ENCODE measurements at places on chromosomes 3 and 15.
A peak's percentile ranks its signal among the peaks of the same experiment; 100 is the strongest.

DNA sequence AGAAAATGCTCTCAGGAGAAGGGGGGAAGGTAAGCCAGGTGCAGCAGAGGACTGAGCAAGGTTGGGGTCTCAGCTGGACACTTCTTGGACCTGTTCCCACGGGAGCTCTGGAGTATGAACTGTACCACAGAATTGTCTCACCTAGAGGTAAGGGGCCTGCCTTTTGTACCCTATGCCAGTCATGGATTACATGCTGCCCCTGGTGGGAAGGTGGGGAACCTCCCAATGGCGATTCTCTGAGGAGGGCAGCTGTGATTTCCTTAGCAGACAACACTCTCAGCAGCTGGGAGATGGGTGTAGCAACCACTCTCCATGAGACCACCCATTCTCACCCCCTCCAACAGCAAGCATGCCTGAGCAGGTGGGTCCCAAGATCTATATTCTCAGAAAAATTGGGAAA, 329.4 kb upstream of the CTNNB1 start:
- DNase-seq, result no peak

GRCh38 chr3:60220768-60221167, 1030.5 kb downstream of the FHIT start:
- DNase-seq, result no peak

GRCh38 chr3:105436687-105437086, 70.0 kb downstream of the ALCAM start:
- no peak for DNase-seq

- no peak for DNase-seq
Observed at GRCh38 chr3:69320871-69321271, 65.0 kb downstream of the FRMD4B start.

DNA sequence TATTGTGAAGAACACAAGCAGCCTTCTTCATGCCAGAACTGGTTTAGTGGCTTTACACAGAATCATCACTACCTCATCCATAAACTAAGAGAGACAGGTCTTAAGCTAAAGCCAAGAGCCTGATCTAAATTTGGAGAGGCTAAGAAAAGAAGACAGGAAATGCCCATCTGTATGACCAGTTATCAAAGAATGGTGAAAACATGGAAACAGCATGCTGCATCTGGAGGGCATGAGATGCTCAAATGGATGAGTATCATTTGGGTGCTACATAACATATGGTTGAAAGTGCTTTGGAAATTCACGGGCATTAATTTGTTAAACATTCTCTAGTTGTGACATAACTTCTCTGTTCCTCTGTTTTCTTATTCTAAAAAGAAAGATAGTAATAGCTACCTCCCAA, 112.5 kb downstream of the CPNE4 start:
- DNase-seq, result no peak

- no peak for DNase-seq
Observed at GRCh38 chr3:18153571-18154173, 271.5 kb downstream of the SATB1 start.

- DNase-seq, result no peak
Observed at GRCh38 chr3:150703299-150703755, 393 bp downstream of the ERICH6 start.

- no peak for DNase-seq
Observed at GRCh38 chr3:139281096-139281495, 62.7 kb upstream of the MRPS22 start.

DNA sequence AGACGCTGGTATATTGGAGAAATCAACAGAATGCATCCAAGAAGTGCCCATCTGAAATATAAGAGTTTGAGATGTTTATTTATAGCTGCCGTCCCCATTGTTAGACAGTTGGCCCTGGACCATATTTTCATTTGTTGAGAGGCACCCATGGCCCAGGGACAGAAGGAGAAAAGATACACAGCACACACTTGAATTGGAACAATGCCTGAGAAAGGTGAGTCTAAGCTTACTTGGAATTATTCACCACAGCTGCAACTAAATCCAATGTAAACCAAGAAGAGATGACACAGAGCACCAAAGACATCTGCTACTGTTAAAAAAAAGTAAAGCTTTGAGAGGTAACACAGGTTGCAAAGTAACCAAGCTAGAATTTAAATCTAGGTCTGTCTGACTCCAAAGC, 525.5 kb upstream of the NAALADL2 start:
- no peak for DNase-seq

DNA sequence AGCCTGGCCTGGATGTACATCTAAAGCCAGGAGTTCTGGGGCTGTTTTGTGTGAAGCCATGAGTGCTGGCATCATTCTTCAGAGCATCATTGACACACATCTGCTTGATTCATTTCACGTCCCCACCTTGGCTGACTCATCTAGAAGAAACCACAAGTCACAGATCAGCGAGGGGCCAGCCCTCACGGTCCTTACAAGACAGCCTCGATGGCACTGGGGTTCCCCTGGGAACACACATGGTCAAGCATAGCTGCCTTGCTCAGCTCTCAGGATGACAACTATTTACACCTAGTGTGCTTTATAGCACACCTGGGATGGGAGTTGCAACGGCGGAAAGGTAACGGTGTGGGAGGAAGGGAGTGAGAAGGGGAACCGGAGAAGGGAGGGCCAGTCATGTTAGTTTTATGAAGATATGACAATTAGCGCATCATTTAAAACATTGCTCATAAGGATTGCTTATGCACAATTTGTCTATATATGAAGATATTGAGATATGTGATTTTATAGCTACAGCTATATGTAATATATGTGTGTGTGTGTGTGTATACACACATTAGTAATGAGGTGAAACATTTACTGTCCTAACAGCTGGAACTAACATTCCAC, 227.1 kb downstream of the RPLP1 start:
- DNase-seq, result no peak

GRCh38 chr15:89490081-89490813, 6.1 kb downstream of the RHCG start:
- DNase-seq, result no peak

- no peak for DNase-seq
Observed at GRCh38 chr15:31273258-31273941, 53.2 kb upstream of the KLF13 start.

GRCh38 chr3:127745656-127746399, 73.1 kb downstream of the ABTB1 start:
- DNase-seq, result no peak

GRCh38 chr3:129756871-129757270, 136.6 kb downstream of the TMCC1 start:
- DNase-seq, result no peak

DNA sequence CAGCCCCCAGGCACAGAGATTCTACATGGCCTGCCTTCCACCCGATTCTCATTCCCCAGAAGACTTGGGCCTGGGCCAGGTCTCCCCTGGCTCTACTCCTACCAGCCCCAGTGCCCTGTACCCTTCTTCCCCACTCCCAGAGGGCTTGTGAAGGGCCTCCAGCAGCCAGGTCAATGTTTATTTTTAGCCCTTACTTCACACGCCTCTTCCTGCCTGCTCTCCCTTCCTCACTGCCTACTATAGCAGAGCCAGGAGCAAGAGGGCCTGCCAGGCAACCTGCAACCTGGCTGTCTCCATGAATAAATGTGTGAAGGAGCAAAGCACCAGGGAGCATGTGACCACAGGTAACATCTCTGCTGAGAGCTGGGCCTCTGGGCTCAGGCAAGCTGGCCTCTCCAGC, 26.4 kb upstream of the APEH start:
- no peak for DNase-seq

DNA sequence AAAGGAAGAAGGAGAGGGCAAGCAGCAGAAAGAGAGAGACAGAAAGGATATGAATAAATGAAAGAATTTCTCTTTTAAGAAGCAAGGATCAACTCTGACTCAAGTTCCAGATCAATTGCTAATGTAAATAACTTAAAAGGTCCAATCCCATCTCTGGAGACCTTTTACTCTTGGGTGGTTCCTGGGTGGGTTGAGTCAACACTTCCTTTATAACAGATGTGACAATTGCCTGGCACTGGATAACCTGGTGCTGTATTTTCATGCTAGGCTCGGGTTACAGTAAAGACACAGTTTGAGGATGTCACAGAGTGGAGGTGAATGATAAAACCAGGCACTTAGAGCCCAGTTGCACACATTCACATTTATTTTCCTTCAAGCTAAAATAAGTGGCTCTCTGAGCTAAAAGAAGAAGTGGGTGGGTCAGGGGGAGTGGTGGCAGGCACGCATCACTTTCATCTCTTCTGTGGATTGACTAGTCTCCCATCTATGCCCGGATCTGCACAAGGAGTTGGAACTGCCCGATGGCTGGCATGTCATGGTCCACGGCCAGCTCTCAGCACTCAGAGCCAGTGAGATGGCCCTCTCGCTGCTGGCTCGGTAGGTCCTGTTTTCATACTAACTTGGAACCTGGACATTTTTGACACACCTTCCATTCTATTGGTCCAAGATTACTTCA, 465.8 kb downstream of the FOXP1 start:
- no peak for DNase-seq

GRCh38 chr3:46504789-46505188, 7.0 kb downstream of the RTP3 start:
- no peak for DNase-seq

DNA sequence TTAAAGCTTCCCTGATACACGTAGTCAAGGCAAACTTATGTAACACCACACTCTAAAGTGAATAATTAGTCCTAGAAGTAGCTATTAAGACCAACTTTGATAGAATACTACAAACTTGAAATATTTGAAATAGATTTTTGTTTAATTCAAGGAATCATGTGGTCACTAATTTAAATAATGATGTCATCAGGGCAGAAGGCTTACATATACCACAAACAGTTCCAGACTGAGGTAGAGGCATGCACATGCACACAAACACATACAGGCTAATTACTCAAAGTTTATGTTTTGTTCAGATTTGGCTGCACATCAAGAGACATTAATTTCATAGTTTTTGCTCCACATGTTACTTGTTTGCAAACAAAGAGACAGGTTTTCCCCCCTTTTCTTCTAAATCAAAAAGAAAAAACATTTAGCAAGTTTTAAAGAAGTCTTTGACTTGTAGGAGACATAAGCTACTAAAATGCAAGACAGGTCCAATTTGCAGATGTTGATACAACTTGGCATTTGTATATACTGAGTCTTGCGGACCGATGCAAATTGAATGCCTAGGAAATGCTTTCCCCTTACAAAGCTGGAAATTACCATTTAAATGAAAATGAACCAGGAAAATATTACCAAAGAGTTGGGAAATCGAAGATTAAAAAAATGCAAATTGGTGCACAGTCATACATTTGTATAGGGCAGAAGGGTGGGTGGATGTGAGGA, 594.8 kb downstream of the MAGI1 start:
- no peak for DNase-seq

DNA sequence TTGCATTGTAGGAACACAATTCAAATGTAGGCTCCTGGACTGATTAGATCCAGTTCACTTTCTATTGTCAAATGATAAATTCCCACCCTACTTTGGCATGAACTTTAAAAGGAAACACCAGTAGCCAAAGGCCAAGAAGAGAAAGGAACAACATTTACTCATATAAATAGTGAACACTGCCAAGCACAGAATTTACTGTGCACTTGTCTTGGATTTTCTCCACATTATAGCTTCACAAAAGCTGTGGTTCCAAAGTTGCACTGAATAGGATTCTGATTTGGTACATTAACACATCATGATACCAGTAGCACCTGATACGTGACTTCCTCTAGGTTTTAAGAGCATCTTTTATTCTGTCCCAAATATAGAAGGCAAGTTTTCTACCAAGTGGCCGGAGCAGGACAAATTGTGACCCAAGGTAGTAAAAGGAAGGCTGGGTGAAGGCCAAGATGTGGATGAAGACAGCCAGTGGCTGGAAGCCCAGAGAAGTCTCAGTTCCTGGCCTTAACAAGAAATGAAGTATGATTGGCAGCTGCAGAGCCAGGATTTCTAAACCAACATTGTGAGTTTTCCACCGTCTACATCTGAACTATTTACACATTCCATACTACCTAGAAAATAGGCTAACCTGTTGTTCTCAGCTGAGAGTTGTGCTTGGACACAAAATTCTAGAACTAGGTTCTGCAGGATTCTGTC, 206.7 kb downstream of the THRB start:
- no peak for DNase-seq

GRCh38 chr3:145013931-145014330, 1042.3 kb downstream of the DIPK2A start:
- no peak for DNase-seq

GRCh38 chr15:73852507-73852906, 20.9 kb upstream of the TBC1D21 start:
- no peak for DNase-seq

- DNase-seq, result no peak
Observed at GRCh38 chr3:186099178-186099577, 9.7 kb downstream of the ETV5 start.

DNA sequence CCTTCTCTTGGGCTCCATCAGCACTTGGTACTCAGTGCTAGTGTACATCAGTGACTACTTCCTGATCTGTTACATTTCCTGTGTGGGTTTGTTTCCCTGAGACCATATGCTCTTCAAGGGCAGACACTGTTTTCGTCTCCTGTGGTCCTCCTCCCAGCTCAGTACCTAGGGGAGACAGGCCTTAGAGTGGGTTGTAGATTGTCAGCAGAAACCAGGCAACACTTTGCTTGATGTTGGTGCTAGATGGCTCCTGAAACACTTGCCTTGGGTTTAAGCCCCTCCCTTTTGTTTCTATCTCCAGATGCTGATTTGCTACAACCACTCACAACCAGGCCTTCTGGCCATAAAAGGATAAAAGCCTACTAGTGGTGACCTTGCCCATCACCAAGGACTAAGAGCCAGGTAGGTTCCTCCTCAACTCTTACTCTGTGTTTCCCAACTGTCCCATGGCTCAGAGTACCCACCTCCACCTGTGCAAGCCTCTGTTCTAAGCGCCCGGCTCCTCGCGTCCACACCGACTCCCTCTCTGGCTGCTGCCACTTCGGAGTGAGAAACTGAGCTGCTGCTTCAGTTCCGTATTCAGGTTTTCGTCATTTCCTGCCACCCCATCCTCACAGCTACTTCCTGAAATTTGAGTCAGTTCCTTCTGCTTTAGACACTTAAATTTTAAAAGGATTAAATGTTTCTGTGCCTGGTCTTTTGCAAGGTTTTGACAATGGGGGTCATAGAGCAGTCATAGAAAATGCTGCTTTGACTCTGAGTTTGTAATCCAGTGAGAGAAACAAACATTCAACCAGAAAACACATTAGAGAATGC, at the start of gene HCLS1:
Gene HCLS1 (minus strand): TSS at position 548 of the 816 bp plus-strand sequence. CDS start 2,556 bp downstream, outside the sequence.
- peak; percentile 48 for DNase-seq

- no peak for DNase-seq
Observed at GRCh38 chr15:95326431-95327182, 1003.9 kb upstream of the NR2F2 start.

- no peak for DNase-seq
Observed at GRCh38 chr3:10520072-10520471, 14.7 kb upstream of the ATP2B2 start.

- DNase-seq, result no peak
Observed at GRCh38 chr3:99470841-99471240, 167.6 kb upstream of the COL8A1 start.

- DNase-seq, result no peak
Observed at GRCh38 chr3:29453284-29454001, 172.6 kb downstream of the RBMS3 start.

- no peak for DNase-seq
Observed at GRCh38 chr3:5692446-5692845, 504.9 kb downstream of the EDEM1 start.

- no peak for DNase-seq
Observed at GRCh38 chr15:72315706-72316370, 4.1 kb downstream of the CELF6 start.

All from activated CD8-positive, alpha-beta memory T cell treated with anti-CD3 and anti-CD28 coated beads for 1 hour (primary cell).